ENCODE measurements at places on chromosomes 5 and 9.

DNA sequence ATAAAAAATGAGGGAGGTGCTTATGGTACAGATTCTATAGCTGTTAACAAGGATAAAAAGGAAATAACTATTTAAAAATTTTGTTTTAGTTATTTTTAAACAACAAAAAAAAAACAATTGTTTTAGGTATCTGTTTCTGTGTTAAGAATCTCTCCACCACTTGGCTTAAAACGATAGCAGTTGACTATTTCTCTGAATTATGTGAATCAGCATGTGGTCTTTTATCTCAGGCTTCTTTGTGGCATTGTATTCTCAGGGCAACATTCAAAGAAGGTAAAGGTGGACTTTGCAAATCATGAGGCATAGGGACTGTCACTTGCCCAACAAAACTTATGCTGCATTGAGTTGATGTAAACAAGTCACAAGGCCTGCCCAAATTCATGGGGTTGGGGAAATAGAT lies 55.2 kb downstream of the ERBIN start:
- DNase-seq, result no peak

- DNase-seq, result no peak
Observed at GRCh38 chr9:81686614-81687520, 2.5 kb downstream of the TLE1 start.

DNA sequence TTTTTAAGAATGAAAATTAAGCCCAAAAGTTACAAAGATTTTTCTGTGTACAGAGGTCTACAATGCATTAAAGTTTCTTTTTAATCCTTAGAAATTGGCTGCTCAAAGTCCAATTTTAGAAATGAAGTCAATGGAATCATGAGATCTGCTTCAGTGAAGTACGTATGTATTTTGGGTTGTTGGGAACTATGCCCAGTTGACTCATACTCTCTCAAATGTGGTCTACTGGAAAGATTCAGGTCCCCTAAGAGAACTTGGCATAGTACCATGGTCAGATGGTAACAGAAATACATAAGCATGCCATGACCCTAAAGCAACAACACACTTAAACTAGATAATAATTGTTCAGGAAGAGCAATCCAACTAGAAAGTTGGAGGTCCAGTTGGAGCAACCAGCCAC lies 23.0 kb downstream of the FBLL1 start:
- no peak for DNase-seq

DNA sequence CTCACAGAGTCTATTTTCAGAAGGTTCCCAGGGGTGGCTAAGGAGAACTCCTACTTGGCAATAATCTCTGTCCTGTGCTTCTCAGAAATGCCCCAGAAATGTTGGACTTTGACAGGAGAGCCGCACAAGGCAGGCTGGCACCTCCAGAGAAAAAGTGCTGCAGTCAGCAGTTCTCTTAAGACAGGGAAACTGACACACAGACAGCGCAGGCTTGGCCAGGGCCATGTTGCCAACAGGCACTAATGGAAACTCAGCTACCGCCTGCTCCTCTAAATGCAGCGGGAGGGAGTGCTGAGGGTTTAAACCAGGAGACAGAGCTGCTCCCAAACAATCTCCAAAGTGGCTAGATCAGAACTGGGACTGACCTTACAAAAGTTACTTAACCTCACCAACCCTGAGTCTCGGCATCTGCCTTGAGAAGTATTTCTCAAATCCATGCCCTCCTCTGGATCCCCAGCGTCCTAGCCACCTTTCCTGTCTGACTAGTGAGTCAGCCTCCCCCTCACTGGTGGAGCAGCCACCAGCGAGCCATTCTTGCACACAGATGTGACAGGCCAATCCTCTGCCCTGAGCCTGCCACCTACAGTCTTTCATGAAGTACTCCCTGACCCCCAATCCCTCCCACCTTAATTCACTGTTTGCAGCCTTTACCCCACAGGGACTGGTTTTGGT lies 186.4 kb downstream of the CDK5RAP2 start:
- DNase-seq, result no peak
